Stomach (tissue), 19 donors: ENCODE measurements at places on chromosomes 2 and 18. TPM values are rescaled to one million over a fixed set of nuclear protein-coding genes. Genes with fewer than 3 reads are reported as not detected.

GRCh38 chr2:117273009-117273671 is 541.4 kb upstream of the DDX18 start:
- DNase-seq: no peak

GRCh38 chr18:70246061-70246466 is 40.6 kb upstream of the RTTN start:
- DNase-seq: no peak

- no peak for DNase-seq
Measured at GRCh38 chr18:32362484-32362883, 108.2 kb downstream of the GAREM1 start.

The CCBE1 gene
- polyA plus RNA-seq: 0.63 TPM

The EN1 gene
- not detected for polyA plus RNA-seq
